ENCODE measurements at places on chromosomes 4 and X.

DNA sequence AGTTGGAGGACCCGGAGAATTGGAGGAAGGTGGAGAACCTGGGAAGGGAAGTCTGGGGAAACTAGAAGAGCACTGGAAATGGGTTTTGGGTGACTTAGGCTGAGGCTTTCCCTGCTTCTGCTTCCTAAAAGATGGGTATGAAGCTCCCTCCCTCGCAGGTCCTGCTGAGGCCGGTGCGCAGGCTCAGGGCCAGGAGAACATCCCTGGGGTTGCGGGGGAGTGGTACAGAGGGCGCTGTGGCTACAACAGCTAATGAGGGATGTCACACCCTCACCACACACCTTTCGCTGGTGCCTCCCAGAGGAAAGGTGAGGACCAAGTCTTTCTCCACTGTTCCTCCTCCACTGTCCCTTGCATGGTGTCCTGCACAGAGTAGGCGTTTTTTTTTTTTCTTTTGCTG is 15.8 kb downstream of the APLN start:
- DNase-seq = no peak

- no peak for DNase-seq
Measured at GRCh38 chr4:70979445-70980008, 13.9 kb upstream of the DCK start.

DNA sequence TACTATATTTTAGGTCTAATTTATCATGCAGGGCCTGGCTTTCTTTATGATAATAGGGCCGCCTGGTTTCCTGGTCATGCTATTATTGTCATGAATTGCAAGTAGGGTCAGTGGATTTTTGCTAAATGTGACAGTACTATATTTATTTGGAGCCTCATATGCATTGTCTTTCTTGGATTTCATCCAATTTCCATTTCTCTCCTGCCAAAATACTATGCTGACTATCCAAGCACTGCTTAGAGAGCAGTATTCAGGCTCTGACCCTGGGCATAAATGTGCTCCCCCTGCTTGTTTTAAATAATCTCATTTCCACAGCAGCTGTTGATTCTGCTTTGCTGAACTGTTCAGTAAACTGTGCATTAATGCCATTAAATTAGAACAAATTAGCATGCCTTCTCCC is 269.3 kb downstream of the GPM6A start:
- no peak for DNase-seq

DNA sequence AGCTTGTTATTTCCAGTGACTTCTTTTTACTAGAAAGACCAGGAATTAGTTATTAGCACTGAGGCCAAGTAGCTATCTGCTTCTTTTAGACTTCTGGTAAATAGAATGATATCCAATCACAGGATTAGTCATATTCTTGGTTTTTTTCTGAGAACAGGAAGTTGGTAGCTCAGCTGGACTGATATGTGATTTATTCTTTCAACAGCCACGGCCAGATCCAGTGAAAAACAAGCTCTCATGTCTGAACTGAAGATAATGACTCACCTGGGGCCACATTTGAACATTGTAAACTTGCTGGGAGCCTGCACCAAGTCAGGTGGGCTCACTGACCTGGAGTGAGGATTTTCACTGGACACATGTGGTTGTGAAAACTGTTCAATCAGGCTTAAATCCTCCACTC is 48.6 kb downstream of the PDGFRA start:
- no peak for DNase-seq

- DNase-seq = no peak
Measured at GRCh38 chr4:130896920-130897319, 1801.0 kb downstream of the C4orf33 start.

- no peak for DNase-seq
Measured at GRCh38 chr4:89251396-89251795, 56.2 kb downstream of the GPRIN3 start.

- no peak for DNase-seq
Measured at GRCh38 chrX:45601052-45601451, 400.4 kb upstream of the DIPK2B start.

DNA sequence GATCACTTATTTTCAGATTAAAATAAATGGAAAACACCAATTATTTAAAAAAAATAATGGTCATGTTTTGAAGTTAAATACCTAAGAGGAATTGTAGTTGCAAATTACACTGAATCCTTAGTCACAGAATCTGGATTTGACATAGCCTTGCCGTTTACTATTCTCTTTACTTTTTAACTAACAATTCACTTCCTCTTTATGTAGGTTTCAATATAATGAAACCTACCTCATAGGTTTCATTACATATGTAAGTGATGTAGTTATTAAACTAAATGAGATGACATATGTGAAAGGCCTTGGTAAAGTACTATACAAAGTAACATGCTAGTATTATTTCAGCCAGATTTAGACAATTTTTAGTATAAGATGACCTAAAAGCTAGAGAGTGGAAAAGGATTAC is 6.5 kb downstream of the SPP1 start:
- no peak for DNase-seq

- peak; percentile 74 for DNase-seq
Measured at GRCh38 chr4:5206016-5206790, 154.9 kb downstream of the STK32B start.

- DNase-seq = peak; percentile 58
Measured at GRCh38 chrX:84219551-84219950, 31.6 kb upstream of the RPS6KA6 start.

GRCh38 chrX:103628386-103629317 is at the start of gene TCEAL1:
Gene TCEAL1 (plus strand): TSS chrX:103628975. CDS start chrX:103629917, 942 bp downstream.
- DNase-seq = peak; percentile 61

- DNase-seq = peak; percentile 11
Measured at GRCh38 chrX:31268359-31268758, 196.5 kb upstream of the FTHL17 start.

- no peak for DNase-seq
Measured at GRCh38 chrX:100931218-100931924, 2.7 kb upstream of the XKRX start.

DNA sequence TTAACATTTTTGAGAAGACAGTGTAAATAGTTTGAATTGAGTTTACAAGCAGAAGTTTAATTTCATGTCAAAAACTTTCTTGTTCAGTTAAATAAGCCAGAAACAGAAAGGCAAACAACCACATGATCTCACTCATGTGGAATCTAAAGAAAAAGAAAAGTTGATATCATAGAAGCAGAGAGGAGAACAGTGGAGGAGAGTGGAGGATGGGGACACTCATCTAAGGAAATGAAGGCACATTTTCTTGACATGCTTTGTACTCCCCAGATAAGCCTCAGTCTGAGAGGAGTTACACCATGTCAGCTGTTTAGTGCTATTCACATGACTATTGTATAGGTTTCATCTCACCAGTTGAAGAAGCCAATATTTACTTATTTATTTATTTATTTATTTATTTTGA is 13.5 kb downstream of the SNCA start:
- DNase-seq = peak; percentile 30

GRCh38 chrX:54894159-54894558 is 26.5 kb upstream of the TRO start:
- DNase-seq = no peak

DNA sequence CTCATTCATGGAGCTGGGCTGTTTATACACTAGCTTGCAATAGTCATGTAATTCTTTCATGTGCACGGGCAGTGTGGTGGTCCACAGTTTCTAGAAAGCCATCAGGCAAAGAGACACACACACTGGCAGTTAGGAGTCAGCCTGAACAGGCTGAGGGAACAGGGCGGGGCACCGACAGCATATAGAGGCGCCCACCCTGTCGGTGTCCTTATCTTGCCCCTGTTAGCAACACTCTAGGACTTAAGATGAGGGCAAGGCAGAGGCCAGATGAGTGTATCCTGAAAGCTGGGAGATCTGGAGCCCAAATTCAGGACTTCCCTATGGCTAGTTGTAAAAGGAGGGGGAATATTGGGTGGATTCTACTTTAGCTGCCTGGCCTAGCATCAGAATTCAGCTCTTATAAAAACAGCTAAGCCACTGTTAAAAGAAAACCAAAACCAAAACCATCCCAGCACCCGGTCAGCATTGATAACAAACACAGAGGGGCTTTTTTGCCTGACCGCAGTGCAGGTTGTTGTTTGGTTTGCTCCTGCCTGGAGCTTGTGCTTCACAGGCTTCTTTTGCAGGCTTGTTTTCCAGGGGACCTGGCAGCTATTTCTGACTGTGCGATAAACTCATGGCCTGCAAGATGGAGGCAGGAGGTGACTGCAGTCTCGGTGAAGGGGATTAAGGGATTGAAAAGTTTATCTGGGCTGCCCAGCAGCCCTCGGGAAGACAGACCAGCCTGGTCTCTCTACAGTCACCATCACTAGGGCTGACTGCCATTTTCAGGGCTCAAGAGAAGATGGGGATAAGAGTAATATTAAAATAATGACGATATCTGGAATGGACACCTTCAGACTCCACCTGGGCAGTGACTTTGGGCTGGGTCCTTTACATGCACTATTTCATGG is 638.9 kb downstream of the MID1IP1 start:
- no peak for DNase-seq

DNA sequence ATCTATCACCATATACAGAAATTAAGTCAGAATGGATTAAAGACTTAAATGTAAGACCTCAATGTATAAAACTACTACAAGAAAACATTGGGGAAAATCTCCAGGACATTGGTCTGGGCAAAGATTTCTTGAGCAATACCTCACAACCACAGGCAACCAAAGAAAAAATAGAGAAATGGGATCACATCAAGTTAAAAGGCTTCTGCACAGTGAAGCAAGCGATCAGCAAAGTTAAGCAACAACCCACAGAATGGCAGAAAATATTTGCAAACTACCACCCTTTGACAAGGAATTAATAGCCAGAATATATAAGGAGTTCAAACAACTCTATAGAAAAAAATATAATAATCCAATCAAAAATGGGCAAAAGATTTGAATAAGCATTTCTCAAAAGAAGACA is 236.9 kb upstream of the EMCN start:
- no peak for DNase-seq

GRCh38 chr4:3786196-3786869 is 20.1 kb downstream of the ADRA2C start:
- peak; percentile 71 for DNase-seq

GRCh38 chrX:118763489-118763888 is 36.1 kb downstream of the IL13RA1 start:
- no peak for DNase-seq

DNA sequence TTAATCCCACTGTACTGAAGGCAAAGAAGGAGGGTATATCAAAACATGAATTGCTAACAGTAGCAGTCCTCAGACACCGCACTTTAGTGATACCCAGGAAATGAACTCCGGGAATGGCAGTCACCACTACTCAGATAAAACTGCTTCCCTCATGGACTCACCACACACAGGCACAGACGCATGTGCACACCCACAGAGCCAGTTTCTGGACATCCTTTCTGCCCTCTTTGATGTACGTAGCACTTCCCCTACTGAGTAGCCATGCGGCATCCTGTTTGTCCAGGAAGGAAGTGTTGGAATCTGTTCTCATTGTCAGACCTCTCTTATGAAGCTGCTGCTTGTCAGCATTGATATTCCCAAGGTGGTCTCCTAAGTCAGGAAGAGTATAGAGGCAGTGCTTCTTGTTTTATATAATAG is 95.7 kb downstream of the DCLK2 start:
- no peak for DNase-seq

- no peak for DNase-seq
Measured at GRCh38 chrX:15430584-15430983, 46.4 kb upstream of the VEGFD start.

DNA sequence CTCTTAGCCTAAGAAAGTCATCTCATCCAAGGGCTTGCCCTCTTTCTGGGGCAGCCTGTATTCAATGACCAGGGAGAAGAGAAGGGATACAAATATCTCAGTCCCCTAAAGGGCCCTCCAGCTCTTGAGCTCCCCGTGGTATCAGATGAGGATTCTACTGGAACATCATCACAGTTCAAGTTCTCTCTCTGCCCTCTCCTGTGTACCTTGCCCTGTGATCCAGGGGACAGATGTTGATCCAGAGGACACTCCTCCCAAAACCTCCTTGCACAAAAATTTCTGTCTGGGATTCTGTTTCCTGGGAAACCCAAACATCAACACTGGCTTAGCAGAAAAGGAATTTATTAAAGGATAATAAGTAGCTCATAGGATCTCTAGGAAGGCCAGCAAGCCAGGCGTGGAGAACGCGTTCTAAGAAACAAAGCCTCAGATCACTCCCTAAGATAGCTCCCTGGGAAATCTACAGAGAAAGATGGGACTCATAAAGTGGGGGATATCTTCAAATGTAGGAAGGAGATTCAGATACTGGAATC is 296.3 kb upstream of the KLF3 start:
- DNase-seq = no peak

DNA sequence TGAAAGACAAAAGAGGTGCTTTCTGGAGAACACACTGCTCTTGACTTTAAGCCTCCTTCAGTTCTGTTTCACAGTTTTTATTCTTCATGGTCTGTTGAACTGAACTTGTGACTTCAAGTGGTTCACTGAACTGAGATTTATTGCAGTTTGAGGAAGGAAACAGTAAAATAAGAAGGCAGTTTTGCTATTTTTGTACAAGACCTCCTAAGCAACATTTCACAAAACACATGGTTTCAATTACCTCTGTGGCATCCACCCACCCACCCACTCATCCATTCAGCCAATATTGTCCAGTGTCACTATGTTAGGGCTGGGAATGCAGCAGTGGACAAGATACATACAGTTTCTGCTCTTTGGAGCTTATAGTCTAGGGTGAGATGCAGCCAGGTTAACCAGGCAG is 131.3 kb downstream of the IL1RAPL2 start:
- DNase-seq = peak; percentile 51

DNA sequence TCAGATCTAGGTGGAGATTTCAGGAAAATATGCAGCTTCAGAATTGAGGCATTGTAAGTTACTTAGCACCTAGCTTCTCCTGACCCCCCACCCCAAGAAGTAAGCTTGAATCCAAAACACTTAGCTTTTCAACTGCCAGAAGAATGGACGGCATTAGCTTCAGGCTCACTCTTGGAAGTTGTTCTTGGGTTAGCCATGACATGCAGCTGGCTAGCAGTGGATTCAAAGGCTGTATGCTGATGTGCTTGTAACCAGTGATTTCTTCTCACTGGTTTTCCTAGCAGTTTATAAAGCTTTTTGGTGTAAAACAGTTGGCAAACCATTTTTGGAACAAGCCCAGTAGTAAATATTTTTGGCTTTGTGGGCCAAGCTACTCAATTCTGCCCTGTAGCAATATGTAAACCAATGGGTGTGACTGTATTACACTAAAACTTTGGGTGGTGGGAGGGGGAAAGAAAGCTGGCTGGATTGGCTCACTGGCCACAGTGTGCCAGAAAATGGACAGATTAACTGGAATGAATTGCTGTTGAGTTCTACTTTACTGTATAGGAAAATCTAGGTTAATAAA is 85.6 kb downstream of the SHROOM2 start:
- DNase-seq = no peak

GRCh38 chrX:152821145-152821765 is 9.3 kb downstream of the CETN2 start:
- peak; percentile 6 for DNase-seq

GRCh38 chrX:73863852-73864251 is 300.9 kb downstream of the CHIC1 start:
- DNase-seq = no peak

DNA sequence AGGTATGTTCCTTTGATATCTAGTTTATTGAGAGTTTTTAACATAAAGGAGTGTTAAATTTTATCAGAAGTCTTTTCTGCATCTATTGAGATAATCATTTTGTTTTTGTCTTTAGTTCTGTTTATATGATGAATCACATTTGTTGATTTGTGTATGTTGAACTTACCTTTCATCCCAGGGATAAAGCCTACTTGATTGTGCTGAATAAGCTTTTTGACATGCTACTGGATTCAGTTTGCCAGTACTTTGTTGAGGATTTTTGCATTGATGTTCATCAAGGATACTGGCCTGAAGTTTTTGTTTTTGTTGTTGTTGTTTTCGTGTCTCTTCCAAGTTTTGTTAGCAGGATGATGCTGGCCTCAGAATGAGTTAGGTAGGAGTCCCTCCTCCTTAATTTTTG is 10.8 kb upstream of the AFM start:
- no peak for DNase-seq

- peak; percentile 46 for DNase-seq
Measured at GRCh38 chrX:12007881-12008280, 130.4 kb upstream of the FRMPD4 start.
